Coronary artery (tissue), 2 donors: ENCODE measurements at places on chromosomes 3 and 15.

DNA sequence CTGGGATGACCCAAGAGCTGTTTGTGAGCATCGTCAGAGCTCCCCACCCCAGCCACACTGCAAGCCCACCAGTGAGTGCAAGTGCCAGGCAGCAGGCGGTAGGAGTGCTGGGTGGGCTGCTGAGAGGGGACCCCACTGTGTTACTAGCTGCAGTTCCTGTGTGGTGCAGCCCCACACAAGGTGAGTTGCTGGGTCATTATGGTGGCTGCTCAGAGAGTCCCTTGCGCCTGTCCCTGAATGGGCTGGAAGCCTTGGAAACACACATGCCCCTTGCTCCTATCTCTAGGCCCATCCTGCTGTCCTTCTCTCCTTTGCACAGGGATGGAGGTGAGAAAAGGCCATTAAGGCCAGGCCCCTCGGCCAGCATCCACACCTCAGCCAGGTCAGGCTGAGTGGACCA is 83.7 kb downstream of the SEC22A start:
- no peak for DNase-seq

DNA sequence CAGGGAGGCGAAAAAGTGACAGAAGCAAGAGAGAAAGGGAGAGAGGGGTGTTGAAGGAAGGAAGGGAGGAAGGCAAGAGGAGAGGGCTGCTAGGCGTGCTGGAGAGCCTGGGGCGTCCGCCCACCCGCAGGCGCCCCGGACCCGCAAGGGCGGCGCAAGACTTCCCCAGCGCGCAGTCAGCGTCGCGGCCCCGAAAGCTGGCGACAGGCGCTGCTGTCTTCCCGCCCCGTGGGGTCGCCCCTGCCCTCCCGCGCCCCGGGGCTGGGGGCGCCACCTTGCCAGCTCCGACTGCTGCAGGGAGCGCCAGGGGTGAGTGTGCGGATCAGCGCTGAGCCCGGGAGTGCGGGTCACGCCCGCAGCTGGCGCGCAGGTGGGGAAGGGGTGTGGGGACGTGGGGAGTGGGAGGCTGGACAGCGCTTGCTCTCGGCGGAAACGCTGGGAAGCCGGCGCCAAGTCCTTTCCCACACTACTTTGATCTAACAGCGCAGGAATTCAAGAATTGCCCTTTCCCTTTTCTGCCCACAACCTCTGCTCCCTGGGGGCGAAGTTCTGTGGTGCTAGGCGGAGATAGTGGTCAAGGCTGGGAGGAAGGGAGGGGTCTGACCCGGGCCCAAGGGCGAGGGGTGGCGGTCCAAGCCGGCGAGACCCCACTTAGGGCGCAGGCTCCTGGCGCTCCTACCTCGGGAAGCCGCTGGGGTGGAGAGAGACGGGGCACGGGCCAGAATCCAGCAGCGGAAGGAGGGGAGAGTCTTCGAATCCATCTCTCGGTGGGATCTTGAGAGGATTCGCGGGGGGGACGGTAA is 266.1 kb downstream of the CGGBP1 start:
- DNase-seq, result no peak

DNA sequence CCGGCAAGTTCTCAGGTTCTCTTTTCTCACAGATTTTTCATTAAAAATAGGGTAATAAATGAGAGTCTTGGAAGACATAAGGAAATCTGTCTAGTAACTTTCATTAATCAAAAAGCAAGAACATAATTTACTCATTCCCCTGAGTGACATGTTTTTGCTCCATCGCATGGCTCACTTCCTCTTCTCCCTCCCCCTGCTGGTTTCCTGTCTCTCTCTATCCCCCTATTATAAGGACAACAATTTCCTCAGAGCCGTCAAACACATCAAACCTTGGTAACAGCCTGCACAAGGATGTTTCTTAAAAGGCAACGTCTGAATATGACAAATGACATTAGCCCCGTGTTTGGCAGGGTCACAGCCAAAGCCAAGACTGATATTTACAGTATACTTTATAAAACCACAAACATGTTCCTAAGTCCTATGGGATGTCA is 1149.6 kb downstream of the IGSF11 start:
- no peak for DNase-seq

GRCh38 chr3:111733154-111733553 is 125.9 kb upstream of the PHLDB2 start:
- DNase-seq, result no peak

GRCh38 chr3:4986175-4986781 is 7.0 kb downstream of the BHLHE40 start:
- DNase-seq, result no peak

DNA sequence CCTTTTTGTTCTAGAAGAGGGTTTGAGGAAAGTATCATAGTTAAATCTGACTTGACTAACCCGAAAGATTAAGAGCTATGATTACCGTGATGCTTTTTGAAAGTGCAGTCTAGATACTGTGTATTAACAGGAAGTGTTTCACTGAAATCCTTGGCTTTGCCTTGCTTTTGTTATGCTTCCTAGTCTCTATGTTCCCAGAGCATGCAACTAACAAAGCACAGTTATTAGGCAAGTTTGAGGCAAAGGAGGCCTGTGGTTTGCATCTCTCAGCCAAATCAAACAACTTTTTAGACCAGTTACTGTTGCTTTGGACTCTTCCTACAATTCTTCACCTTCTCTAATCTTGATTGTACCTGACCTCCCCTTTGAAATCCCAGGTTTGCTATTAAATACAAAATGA is 3.9 kb downstream of the LXN start:
- no peak for DNase-seq

- DNase-seq, result no peak
Observed at GRCh38 chr15:63329567-63330350, 51.9 kb downstream of the CA12 start.

- no peak for DNase-seq
Observed at GRCh38 chr3:14295801-14296200, 106.6 kb upstream of the SLC6A6 start.

GRCh38 chr15:93007994-93008393 is 81.0 kb downstream of the RGMA start:
- DNase-seq, result no peak

DNA sequence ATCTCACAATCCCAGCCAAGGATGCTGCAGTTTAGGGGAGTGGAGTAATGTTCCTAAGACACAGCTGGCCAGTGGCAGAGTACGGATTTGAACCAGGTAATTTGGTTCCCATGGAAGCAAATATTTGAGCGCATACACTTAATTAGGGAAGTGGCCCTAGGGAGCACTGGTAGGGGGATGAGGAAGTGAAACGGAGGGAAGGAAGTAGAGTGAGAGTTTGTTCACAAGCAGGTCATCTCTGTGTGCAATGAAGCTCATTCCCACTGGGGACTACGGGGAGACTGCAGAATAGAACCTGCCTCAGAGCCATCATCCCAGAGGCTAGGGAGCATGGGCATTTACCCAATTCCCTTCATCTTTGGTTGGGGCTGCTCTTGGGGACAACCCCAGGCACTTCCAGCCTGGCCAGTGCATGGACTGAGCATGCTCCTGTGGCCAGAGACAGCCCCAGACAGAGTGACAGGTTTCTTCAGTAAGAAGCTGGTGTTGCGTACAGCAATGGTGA is 317.2 kb upstream of the PROK2 start:
- no peak for DNase-seq

- DNase-seq, result no peak
Observed at GRCh38 chr15:27458345-27459084, 487.5 kb downstream of the GABRG3 start.

GRCh38 chr3:179414804-179415203 is 36.5 kb downstream of the GNB4 start:
- no peak for DNase-seq

DNA sequence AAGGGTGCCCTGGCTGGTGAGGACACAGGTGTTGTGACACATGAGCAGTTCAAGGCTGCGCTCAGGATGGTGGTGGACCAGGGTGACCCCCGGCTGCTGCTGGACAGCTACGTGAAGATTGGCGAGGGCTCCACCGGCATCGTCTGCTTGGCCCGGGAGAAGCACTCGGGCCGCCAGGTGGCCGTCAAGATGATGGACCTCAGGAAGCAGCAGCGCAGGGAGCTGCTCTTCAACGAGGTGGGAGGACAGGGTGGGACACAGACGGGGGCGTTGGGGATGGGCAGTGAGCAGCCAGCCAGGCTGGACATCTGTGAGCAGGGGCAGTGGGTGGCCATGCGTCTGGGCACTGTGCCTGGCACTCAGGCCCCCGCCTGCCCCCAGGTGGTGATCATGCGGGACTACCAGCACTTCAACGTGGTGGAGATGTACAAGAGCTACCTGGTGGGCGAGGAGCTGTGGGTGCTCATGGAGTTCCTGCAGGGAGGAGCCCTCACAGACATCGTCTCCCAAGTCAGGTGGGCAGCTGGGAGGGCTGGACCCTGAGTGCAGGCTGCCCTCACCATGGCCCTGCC is 10.3 kb downstream of the ANKRD63 start:
- no peak for DNase-seq

DNA sequence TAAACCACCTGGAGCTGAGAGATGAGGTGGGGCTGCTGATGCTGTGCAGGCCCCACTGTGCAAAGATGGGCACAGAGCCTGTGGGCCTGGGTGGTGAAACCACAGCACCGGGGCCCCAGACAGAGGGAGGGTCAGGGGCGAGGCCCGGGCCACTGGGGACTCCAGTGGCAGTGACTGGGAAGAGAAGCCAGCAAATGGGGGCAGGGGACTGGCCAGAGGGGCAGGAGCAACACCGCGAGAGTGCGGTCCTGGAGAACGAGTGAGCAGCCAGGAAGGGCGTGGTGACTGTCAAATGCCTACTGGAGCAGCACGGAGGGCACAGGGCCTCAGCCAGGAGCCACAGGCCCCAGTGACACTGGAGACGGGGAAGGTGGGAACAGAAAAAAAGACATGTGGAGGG is 39.8 kb downstream of the HCN4 start:
- no peak for DNase-seq

DNA sequence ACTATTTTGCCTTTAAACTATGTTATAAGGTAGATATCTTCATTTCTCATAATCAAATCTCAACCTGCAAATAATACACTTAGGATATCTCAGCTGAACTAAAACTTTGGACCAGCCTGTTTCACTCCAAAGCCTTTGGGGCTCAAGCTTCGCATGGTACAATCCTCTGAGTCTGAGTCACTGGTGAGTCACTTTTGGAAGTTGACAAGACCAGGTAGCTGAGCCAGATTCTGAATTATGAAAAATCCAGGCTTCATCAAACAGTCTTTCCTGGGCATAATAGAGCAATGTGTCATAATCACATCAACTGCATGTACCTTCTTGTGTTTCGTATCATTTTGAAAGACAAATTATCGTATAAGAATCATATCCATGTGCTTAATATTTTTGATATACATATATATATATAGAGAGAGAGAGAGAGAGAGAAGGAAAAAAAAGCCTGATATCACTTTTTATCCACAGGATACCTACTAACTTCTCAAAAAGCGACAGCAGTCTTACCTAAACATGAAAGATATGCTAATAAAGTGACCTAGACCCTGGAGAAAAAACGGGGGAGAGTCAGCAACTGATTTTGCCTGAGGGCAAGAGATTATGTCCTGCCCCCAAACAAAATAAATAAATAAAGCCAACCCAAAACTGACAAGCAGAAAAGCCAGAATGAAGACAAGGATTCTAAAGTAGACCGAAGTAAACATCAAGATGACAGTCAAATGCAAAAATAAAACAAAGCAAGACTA is 263.9 kb upstream of the TGFBR2 start:
- DNase-seq, result no peak

DNA sequence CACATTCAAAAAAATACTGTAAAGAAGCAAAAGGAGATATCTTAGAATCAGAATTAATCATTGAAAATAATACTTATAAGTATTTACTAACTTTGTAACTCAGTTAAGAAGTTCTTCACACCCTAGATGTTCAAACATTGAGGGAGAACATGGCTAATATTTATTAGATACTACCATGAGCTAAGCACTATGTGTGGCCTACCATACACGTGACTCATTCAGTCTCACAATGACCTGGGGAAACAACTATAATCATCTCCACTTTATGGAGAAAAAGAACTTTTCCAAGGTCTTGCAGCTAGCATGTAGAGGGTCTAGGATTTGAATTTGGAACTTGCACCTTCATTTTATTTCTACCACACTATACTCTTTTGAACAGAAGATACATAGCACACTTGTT is 361.9 kb upstream of the CFAP20DC start:
- DNase-seq, result no peak

- no peak for DNase-seq
Observed at GRCh38 chr3:49415931-49416601, 3.8 kb downstream of the TCTA start.
